ENCODE measurements at places on chromosomes 12 and 14.

DNA sequence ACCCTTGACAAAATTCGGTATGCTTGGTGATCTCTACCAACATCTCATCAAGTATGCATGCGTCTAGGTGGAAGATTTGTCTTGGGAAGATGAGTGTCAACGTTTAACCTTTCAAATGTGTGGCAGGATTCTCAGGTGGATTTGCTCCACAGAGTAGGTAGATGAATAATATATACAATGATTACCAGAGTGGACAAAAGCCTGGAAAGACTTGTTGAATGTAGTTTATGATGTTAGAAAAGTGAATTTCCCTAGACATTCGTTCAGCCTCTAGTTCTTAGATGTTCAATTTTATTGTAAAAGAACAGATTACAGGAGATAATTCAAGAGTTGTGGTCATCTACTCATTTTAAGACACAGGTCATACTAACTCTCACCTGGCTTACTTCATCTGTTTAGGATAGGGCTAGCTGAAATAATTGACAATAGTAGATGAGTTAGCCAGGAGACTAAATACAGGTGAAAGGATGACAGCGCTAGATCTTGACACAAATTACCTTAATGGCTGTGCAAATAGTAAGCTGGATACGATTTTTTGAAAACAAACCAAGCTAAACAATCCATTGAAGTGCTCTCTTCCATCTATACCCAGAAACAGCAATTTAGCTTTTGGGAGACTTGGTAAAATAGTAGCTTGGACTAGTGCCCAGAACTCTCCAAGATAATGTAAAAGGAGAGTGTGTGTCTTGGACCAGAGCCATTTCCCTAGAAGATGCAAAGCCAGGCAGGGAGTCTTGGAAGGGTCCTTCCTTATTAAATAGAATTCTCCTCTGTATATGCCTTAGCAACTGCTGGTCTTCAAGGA is 168.0 kb downstream of the DACT1 start:
- peak; percentile 96 for DNase-seq

GRCh38 chr12:132477017-132477702 is 12.8 kb upstream of the FBRSL1 start:
- DNase-seq = no peak

DNA sequence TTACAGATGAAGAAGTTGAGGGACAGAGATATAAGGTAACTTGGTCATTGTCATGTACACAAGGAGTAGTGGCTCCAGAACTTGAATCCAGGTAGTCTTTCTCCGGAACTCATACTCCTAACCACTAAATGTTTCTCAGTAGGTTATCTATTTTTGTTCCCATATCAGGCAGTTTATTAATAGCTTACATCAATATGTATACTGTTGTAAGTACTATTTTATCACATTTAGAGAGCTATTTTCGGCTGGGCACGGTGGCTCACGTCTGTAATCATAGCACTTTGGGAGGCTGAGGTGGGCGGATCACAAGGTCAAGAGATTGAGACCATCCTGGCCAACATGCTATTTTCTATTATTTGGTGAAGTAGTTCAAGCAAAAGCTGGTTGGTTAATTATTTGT is 415.6 kb upstream of the FBXO33 start:
- DNase-seq = no peak

DNA sequence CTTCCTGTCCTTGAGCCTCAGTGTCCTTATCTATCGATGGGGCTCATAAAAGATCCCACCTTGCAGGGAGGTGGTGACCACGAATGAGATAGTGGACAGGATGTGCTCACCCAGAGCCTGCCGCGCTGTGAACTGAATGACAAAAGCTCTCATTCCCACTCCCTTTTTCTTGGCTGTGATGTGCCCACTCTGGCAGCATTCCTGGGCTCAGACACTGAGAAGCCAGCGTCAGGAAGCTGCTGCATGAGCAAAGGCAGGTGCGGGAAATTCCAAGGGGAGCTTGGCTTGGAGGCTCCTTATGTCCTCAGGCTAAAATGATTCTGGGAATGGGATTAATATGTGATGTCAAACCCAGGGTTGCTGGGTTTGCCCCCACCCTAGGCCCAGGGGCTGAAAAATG is 61.6 kb downstream of the EFCAB11 start:
- DNase-seq = no peak

DNA sequence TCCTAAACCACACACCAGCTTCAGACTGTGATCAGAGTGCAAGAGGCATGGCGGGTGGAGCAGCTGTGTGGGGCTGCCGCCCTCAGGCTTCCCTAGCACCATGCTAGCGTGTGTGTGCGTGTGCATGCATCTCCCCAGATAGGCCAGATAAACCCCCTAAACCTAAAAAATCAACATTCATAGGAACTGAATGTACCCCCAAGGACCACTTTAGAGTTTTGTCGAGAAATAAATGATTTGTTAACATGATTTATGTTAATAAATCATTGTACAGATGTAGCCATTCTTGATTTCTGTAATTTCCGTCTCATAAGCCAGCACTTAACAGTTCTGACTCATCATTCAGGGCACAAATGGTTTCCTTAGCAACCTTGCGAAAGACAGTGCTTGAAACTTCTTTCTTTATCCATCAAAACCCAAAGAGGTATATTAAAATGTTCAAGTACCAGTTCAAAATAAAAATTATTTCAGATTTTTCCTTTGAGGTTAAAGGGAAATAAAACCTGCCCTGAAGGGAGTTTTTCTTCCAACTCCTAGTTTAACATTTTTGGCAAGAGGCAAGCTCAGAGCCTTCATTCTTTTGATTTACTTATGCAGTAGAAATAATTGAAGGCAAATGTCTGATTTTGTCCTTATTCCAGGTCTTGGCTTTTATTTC is 206.2 kb upstream of the RGS6 start:
- DNase-seq = no peak

DNA sequence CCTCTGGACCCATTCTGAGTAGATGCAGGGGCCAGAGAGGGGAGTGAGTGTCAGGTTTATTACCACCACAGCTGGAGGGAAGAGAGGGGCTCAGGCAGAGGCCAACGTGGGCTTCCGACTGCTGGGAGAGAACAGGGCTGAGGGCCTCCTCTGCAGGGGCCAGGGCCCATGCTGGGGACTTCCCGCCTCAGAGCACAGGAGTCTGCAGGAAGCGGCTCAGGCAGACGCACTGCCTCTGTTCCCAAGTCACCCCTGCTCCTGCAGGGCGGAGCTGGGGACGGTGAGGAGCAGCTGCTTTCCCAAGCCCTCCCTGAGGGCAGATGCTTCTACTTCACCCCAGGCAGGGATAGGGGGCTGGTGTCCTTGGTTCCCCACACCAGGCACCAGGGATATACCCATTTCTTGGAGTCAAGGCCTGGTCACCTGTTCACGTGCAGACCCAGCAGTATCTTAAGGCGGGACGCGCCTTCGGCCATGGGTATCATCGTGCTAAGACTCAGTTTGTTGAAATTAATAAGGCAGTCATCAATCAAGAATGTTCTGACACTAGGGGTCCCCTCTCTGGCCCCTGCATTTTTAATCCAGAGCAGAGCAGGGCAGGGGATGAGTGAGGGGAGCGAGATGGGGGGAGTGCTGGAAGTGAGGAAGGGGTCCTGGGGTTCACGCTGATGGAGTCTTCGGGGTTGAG is 100.0 kb downstream of the PIWIL1 start:
- DNase-seq = no peak

DNA sequence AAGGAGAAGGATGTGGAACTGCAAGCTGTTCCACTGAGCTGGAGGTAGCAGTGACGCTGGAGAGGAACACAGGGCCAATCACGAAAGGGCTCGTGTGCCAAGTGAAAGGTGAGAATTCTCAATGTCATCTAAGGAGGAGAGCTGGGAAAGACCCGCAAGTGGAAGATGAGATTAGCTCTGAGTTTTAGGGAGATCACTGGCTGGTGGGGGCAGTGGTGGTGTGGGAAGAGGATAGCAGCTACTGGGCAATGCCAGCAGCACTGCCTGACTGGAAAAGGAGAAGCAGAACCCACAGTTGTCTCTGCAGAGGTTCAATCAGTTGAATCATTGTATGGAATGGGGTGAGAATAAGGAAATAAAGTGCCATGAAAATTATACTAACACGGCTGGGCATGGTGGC is 27.8 kb downstream of the SLC25A47 start:
- no peak for DNase-seq

GRCh38 chr12:51432921-51433320 is 8.3 kb downstream of the SLC4A8 start:
- peak; percentile 21 for DNase-seq

Measured in NCI-H1436 (cell line).